ENCODE measurements at places on chromosomes 12 and 14.

- no peak for DNase-seq
These were observed 11.7 kb downstream of the TPCN1 start for GRCh38 chr12:113232840-113233585.

GRCh38 chr14:102450206-102451063, 59.1 kb downstream of the ANKRD9 start:
- no peak for DNase-seq

DNA sequence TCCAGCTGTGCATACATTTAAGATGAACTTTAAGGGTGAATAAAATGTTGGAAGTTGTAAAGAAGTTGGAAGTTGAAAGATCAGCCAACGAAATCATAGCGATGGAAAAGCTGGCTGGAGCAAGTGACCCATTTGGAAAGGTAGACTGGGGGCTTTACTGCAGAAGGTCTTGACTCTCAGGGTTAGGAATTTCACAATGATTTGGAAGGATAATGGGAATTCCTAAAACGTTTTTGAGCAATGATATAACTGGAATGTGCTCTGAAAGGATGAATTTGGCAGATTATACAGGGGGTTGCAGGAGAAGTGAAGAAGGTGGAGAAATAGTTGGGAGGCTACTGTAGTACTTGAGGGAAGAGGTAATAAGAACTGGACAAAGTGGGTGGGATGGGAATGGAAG, 27.4 kb downstream of the EMP1 start:
- no peak for DNase-seq

- no peak for DNase-seq
These were observed 134.2 kb upstream of the HIF1A start for GRCh38 chr14:61561104-61561503.

- DNase-seq, result no peak
These were observed 2.3 kb downstream of the PIWIL1 start for GRCh38 chr12:130339951-130340350.

DNA sequence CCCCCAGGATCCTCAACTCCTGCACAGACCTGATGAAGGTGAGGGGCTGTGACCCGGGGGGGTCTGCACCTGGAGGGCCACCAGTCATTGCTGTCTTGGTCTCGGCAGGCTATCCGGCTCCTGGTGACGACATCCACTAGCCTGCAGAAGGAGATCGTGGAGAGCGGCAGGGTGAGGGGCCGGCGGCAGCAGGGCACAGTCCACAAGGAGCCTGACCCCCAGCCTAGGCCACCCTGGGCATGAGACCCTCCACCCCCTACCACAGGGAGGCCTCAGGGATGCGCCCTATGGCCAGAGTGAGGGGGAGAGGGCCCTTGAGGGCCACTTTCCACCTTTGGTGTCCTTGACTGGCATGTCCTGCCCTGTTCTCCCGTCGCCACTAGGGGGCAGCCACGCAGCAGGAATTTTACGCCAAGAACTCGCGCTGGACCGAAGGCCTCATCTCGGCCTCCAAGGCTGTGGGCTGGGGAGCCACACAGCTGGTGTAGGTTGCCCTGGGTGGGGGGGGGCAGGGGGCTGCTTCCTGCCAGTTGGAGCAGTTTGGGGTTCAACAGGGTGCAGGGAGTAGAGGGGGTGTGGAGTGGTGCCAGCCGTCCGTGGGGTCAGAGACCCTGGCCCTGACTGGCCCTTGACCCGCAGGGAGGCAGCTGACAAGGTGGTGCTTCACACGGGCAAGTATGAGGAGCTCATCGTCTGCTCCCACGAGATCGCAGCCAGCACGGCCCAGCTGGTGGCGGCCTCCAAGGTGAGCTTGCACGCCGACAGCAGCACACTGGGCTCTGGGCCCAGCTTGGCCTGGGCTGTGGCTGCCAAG, 25.0 kb downstream of the HIP1R start:
- DNase-seq, result peak; percentile 69

GRCh38 chr14:87873741-87874140, 119.2 kb downstream of the GALC start:
- DNase-seq, result no peak

GRCh38 chr12:47903151-47903611, 1.6 kb downstream of the VDR start:
- no peak for DNase-seq

GRCh38 chr12:19963972-19964371, 404.4 kb upstream of the PDE3A start:
- DNase-seq, result no peak

DNA sequence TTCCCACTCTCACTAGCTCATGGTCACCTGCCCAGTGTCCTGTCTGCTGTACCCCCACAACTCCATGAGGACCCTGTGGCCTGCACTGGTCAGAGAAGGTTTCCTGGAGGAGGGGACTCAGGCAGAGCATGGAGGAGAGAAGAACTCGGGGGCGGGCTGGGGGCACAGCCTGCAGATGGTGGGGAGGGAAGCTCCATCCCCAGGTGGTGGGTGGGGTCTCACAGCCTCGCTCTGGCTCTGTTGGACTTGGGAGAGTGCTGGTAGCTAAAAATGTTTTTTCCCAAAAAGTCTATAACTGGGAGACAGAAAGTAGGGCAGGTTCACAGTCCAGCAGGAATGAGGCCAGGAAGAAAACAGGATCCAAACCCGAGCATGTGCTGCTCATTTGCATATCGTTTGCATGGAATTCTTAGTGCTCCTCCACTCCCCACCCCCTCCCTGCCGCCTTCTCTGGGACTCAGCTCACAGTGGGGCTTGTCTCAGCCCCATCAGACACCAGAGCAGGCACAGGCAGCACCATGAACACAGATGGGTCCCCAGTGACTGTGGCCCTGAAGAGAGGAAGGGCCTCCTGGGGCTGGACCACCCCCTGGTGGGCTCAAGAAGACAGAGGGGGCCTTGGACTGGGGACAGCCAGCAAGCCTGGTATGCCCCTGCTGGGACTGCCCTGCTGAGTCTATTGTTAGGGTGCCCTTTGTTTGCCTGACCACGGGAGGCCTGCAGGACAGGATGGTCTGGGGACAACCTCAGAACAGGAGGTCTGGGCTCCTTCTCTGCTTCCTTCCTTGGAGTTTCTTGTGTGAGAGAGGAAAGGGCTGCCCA, 67.0 kb upstream of the SFSWAP start:
- no peak for DNase-seq

- no peak for DNase-seq
These were observed 2.8 kb downstream of the FAM234B start for GRCh38 chr12:13046964-13047363.

DNA sequence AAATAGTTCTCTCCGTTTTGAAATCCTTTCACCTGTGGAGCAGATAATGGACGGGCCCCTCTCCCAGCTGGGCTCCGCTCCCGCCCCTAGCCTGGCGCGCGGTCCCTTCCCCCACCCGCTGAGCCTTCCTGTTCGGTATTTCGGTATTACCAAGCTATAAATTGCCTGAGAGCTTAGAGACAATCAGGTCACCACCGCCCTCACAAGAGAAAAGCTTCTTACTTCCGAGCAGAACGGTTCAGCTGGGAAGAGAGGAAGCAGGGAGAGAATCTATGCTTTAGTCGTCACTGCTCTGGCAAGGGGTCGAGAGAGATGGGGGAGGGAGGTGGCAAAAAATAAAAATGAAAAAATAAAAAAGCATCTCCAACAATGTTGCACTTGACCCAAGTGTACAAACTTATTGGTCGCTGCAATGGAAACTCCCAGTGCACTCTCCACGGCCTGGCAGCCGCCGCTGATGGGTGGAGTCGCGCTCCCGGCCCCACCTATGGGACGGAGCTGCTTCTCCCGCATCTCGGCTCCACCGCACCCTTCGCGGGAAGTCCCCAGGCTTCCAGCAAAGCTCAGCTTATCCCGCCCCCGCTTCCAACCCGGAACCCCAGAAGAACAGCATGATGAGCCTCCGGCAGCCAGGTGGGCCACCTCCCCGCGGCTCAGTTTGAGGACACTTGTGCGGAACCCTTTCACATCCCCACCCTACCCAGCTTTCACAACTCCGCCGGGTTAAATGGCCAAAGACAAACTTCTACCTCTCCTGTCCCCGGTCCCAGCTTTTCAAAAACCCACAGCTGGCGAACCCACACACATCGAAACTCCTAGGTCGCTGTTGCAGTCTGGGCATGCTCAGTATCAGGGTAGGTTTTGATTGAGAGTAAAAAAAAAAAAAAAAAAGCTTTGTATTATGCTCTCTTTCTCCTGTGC, 832 bp upstream of the SYT1 start:
- DNase-seq, result no peak

GRCh38 chr12:86275356-86275755, 19.2 kb upstream of the MGAT4C start:
- no peak for DNase-seq

GRCh38 chr14:27305441-27305945, 707.7 kb upstream of the NOVA1 start:
- no peak for DNase-seq

DNA sequence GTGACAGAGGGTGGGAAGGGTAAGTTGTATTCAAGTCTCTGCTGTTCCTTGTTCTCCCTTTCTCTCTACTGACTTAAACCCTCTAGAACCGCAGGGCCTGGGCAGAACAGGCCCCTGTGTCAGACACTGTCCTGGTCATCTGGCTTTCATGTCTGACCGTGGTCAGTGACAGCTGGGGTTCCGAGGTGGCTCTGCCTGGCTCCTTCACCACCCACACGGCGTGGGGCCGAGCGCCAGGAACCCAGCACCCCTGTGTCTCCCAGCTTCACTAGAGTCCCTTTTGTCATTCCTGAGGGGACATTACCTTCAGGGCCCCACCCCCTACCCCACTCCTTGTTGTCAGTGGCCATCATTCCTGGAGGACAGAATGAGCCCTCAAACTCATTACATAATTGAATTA, 168.9 kb downstream of the ADGRD1 start:
- no peak for DNase-seq

- DNase-seq, result no peak
These were observed 12.6 kb upstream of the AMN start for GRCh38 chr14:102909911-102910310.

- DNase-seq, result no peak
These were observed 96.6 kb downstream of the CFAP54 start for GRCh38 chr12:96585977-96586376.

GRCh38 chr12:112126000-112126438, 659 bp downstream of the TRAFD1 start:
- DNase-seq, result no peak

DNA sequence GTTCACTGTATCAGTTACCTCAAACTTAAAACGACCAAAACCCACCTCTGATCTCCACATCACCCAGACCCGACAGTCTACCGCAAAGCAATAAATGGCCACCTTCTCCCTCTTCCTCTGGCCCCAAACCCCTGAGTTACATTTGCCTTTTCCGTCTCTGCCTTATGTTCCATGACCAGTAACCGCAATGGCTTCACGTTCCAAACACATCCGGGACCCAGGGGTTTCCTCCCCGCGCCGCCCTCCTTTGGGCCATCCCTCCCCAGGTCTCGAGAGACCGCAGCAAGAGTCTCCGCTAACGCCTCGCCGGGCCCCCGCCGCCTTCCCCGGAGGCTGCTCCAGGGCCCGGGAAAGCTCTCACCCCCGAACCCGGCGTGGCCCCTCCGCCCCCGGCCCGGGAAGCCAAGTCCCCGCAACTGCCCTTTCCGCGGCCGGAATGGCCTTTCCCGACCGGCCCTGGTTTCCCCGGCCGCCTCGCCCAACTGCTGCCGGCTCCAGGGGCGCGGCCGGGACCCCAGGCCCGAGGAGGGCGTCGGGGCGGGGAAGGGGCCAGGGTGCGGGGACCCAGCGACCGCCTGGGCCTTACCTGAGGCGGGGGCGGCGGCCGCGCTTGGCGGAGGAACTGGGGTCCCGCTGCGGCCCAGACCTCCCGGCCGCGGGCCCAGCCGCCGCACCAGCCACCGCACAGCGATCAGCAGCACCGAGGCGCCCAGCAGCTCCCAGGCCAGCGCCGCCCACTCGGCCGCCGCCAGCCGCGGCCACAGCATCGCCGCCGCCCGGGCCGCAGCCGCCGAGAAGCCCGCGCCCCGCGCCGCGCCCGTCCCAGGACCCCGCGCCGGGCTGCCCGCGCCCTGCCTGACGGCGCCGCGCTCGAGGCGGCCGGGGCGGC, at the start of gene ANKLE2:
Gene ANKLE2 (minus strand): TSS at position 801 of the 889 bp plus-strand sequence. CDS start 34 bp downstream, at position 767.
- DNase-seq, result peak; percentile 50

GRCh38 chr14:67551940-67552339, 18.9 kb downstream of the PLEKHH1 start:
- no peak for DNase-seq

DNA sequence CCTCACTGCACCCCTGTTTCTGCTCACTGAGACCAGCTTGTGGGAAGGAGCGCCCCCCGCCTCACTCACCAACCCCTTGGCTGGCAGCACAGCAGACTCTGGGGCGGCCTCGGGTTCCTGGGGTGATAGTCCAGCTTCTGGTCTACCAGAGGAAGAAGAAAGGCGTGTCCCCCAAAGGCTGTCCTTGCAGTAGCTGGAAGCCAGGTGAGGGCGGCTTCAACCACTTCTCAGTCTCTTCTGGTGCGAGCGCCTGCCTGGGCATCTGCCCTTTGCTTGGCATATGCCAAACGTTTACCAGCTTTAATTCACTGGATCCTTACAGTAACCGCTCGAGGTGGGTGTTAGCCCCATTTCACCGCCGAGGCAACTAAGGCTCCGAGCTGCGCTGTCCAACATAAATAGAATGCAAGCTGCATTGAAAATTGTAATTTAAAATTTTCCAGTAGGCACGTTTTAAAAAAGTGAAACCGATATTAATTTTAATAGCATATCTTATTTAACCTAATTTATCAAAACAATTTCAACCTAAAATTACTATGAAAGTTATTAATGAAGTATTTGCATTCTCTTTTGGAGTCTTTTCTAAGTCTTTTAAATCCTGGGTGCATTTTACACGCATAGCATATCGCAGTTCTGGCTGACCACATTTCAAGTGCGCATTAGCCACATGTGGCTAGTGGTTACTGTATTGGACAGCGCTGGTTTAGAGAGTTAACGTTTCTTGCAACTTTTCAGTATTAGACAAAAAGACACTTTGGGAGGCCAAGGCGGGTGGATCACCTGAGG, 872 bp downstream of the FAM177A1 start:
- no peak for DNase-seq

DNA sequence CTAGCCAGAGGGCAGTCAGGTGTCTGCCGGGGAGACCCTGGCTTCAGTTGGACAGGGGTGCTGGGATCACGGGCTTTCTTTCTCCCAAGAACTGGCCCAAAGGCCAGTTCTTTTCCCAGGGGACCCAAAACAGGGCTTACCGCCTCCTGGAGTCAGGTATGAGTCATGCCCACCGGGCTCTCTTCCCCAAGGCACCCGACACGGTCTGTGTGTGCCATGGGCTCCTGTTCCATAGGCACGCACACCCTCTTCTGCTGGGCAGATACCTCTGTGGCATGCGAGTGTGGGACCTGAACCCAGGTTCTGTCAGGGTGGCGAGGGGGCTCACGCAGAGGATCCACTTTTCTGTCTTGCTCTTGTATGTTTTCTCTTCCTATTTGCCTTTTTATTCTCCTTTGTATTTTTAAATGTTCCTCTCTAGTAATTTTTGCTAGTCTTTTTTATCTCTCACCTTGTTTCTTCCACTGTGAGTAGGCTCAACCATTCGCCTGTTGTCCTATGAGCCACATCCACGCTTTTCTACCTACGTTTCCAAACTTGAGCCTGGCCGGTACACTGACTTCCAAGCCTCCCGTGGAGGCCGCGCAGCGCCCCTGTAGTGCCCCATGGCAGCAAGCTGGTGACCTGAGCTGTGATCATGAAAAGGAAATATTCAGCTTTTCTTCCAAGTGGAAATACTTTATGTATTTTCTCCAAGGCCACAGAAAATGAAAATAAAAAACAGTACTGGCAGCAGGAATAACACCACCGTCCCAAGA, 362.2 kb downstream of the CACNA1C start:
- DNase-seq, result no peak

Measured in stimulated activated CD8-positive, alpha-beta memory T cell treated with anti-CD3 and anti-CD28 coated beads, Interleukin-4, amount 100 ng/mL, for 1 hour (primary cell).